ENCODE measurements at places on chromosomes 3 and 15. TPM values are rescaled to one million over a fixed set of nuclear protein-coding genes. Genes with fewer than 3 reads are reported as not detected.
A peak's percentile ranks its signal among the peaks of the same experiment; 100 is the strongest.

DNA sequence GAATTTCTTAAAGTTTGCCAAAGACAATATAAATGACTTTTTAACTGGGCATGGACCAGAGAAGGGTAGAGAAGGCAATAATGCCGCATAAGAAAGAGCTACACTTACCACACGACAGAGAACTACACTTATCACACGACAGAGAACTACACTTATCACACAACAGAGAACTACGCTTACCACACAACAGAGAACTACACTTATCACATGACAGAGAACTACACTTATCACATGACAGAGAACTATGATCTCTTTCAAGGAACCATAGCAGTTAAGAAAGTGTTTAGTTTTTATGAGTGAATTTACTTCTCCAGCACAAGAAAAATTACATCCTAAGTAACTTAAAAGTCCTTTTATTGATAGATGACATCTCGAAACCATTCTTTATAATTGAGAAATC lies 32.0 kb downstream of the DCUN1D1 start:
- no peak for DNase-seq

DNA sequence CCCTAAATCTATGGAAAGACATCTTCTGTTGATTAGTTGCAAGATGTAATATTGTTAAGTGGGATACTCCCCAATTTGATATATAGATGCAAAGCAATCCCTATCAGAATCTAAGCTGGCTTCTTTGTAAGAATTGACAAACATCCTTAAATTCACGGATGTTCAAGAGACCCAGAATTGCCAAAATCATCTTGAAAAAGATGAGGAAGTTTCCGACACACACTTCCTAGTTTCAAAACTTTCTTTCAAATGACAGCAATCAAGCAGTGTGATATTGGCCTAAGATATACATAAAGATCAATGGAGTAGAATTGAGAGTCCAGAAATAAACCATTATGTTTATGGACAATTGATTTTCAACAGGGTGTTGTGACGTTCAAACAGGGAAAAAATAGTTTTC lies 383.6 kb downstream of the LPP start:
- no peak for DNase-seq

GRCh38 chr3:9703736-9704346 lies at the start of gene CPNE9:
Gene CPNE9 (plus strand): TSS chr3:9703833. CDS start chr3:9703997, 164 bp downstream.
- DNase-seq: no peak

DNA sequence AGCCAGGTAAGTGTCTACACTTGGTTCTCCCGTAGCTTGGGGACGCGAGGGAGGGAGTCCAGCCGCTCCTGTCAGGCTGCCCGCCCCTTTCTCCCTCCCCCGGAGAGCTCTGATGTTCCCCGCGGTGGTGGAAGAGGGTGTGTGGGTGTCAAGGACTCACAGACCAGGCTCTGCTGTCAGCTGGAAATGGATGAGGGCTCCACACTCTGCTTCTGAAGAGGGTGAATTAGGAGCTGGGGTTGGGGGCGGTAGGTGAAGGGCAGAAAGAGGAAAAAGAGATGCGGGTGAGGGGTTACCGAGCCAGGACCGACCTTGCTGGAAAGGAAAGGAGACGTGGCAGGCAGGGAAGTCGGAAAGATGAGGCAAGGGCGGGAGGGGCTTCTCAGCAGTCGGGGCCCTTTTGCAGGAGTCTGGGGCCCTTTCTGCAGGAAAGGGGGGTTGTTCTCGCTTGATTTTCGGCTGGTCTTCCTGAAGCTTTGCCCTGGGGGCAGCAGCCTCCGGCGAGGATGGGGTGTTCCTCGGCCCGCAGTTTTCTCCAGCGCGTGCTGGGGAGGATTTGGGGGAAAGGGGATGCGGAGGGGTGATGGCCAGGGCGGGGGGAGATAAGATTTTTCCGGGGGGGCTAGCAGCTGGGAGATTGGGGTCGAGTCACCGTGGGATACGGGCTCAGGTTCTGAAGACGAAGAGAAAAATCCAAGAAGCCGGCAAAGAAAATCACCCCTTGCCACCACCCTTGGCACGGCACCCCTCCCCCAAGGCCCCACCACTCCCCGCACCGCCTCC lies 602 bp upstream of the BAHD1 start:
- peak; percentile 17 for DNase-seq

DNA sequence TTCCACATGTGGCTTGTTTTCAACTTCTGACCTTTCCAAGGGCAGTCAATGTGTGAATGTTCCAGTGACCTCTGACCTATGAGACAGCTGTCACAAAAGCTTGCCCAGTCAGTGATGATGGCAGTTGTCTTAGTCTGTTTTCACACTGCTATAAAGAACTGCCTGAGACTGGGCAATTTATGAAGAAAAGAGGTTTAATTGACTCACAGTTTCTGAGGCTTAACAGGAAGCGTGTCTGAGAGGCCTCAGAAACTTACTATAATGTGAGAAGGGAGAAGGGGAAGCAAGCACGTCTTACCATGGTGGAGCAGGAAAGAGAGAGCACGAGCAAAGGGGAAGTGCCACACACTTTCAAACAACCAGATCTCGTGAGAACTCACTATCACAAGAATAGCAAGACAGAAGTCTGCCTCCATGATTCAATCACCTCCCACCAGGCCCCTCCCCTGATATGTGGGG lies 95.6 kb downstream of the ECT2 start:
- no peak for DNase-seq

DNA sequence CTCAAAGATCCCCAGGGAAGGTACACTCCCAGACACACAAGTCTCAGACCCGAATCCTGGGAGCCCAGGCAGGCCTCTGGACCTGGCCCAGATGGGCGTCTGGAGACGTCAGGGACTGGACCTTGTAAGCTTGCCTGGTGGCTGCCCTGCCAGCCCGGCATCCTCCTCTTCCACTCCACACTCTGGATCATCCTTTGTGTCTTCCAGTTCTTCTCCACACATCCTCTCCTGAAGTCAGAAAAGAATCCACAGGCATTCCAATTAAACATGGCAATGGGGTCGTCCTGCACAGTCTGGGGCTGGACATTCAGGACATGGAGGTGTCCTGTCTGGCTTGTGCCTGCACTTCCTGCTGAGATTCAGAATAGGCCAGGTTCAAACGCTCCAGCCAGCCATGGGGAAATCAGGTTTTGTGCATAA lies 208.8 kb upstream of the IGF1R start:
- DNase-seq: no peak

GRCh38 chr15:80985981-80986380 lies 3.6 kb downstream of the MESD start:
- DNase-seq: no peak

TRH gene
- 2.5 TPM for total RNA-seq

CASR gene
- not detected for total RNA-seq

FILIP1L gene
- total RNA-seq: 34.3 TPM

Data from fibroblast of the aortic adventitia (primary cell).